Upper lobe of left lung (tissue), 6 donors: ENCODE measurements at places on chromosomes 12 and 14. TPM values are rescaled to one million over a fixed set of nuclear protein-coding genes. Genes with fewer than 3 reads are reported as not detected.

DNA sequence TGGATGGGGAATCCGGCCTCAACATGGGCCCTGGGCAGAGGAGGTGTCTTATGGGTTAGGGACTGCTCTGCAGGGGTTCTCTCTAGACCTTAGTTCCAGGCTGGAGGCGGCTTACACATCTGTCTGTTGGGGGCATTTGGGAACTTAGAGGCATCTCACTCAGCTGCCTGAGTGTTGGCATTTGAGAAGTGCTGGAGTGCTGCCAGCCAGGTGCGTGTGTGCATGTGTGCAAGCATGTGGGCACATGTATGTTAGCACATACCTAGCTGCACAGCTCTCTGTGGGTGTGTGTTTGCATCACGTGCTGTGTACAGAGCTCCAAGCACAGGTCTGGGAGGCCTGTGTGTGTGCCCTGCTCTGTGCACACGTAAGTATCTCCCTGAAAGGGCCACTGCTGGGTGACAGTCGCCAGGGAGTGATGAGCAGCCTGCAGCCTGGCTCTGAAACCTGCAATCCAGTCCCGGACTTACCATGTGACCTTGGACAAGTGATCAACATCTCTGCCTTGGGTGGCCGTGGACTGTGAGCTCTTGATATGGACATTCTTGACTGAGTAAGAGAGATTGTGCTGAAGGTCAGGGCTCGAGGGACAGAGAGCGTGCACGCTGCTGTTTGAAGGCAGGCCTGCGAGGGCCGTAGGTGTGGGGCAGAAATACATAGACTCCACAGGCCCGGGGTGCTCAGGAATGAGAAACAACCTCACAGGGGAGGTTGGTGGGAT is 5.2 kb downstream of the LRTM2 start:
- no peak for DNase-seq
- no peak overlapping the region for H3K27ac ChIP-seq

GRCh38 chr12:89461649-89462612 is 62.7 kb downstream of the GALNT4 start:
- peaks cover 11% of the 10 kb centered on the region for H3K4me1 ChIP-seq
- no peak overlapping the region for H3K4me3 ChIP-seq
- H3K27ac ChIP-seq = peak overlapping the region; percentile 71
- H3K36me3 ChIP-seq = no peaks in the 10 kb centered on the region
- H3K27me3 ChIP-seq = no peaks in the 10 kb centered on the region
- DNase-seq = no peak

DNA sequence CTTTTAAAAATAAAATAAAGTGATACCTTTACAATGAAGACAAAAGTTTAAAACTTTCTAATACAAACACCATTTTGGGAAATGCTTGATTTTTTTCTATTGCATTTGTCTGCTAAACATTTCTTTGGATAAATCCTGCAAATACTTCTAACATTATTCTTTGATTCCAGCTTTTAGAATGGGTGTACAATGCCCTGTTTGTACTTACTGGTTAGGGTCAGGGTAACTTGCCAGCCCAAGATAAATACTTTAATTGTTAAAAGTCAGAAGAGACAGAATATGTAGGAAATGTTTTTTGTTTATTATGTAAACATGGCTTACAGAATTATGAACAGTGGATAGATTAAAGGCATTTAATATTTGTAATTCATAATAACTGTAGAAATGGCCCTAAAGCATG is 60.5 kb downstream of the WASHC4 start:
- DNase-seq = no peak
- peaks cover 25% of the 10 kb centered on the region for H3K36me3 ChIP-seq
- H3K27me3 ChIP-seq = no peaks in the 10 kb centered on the region
- H3K4me3 ChIP-seq = no peak overlapping the region
- no peaks in the 10 kb centered on the region for H3K4me1 ChIP-seq
- H3K27ac ChIP-seq = no peak overlapping the region

DNA sequence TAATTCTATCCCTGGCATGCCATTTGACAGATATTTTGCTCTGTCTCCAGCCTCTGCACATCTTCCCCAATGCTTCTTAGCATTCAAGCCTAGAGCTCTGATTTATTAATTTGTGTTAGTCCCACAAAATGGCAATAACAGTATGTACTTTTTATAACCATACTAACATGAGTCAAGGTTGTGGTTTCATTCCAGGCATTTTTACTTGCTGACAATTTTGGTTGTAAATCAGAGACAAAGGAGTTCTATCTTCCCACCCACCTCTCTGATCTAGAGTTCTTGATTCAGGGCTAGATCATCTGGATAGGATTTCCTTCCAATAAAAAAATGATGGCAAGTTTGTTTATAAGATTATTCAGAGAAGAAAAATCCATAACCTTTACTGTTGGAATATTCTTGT is 18.5 kb upstream of the CISTR start:
- no peaks in the 10 kb centered on the region for H3K36me3 ChIP-seq
- H3K4me1 ChIP-seq = no peaks in the 10 kb centered on the region
- H3K27me3 ChIP-seq = no peaks in the 10 kb centered on the region
- no peak overlapping the region for H3K4me3 ChIP-seq
- no peak overlapping the region for H3K27ac ChIP-seq

- no peaks in the 10 kb centered on the region for H3K27me3 ChIP-seq
- no peak for DNase-seq
- H3K36me3 ChIP-seq = no peaks in the 10 kb centered on the region
- no peaks in the 10 kb centered on the region for H3K4me1 ChIP-seq
- no peak overlapping the region for H3K27ac ChIP-seq
Observed at GRCh38 chr12:232731-233614, 19.0 kb upstream of the SLC6A12 start.

- no peak for DNase-seq
- no peak overlapping the region for H3K27ac ChIP-seq
- no peaks in the 10 kb centered on the region for H3K4me1 ChIP-seq
- no peaks in the 10 kb centered on the region for H3K27me3 ChIP-seq
Observed at GRCh38 chr14:65204056-65204455, 101.7 kb upstream of the MAX start.

DNA sequence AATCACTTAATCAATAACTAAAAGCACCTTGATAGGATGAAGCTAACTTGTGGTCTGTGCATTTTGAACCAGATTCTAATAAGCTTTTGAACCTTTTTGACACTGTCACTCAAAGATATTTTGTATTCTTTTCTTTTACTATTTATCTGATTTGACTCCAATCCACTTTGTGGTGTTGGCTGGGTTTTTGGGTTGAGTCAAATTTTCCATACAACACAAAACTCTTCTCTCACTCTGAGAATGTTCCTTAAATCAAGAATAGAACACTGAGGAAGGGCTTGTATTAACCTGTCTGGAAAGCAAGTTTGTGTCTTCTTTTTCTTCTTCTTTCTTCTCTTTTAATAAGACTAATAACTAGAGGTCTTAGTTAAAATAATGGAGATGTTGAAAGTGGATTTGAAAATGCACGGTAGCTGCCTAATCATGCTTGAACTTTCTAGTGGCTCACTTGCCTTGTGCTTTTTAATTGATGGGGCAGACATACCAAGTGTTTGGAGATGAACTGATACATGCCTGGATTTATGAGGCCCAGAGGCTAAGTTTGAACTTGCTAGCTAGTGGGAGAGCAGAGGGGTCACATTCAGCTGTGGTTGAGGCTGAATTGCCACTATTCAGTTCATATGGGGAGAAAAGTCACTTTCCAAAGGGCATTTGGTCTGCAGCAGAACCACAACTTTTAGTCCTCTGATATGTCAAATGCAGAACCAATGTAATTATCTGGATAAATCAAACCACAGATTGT is 93.5 kb upstream of the PTHLH start:
- no peak overlapping the region for H3K27ac ChIP-seq
- DNase-seq = no peak
- H3K4me3 ChIP-seq = no peak overlapping the region
- H3K36me3 ChIP-seq = no peaks in the 10 kb centered on the region
- no peaks in the 10 kb centered on the region for H3K4me1 ChIP-seq

Gene PGF
- total RNA-seq = 11.7 TPM

Gene ZNF268
- 18.1 TPM for total RNA-seq

Gene RASSF9
- total RNA-seq = 6.3 TPM

Gene SAMD4A
- total RNA-seq = 56.2 TPM

Gene ADAM21
- total RNA-seq = not detected

Gene DENR
- 22.0 TPM for total RNA-seq
